Stimulated activated CD4-positive, alpha-beta T cell treated with anti-CD3 and anti-CD28 coated beads, TNF-alpha, amount 100 ng/mL, for 4 hours (primary cell): ENCODE measurements at places on chromosomes 7 and 10.

DNA sequence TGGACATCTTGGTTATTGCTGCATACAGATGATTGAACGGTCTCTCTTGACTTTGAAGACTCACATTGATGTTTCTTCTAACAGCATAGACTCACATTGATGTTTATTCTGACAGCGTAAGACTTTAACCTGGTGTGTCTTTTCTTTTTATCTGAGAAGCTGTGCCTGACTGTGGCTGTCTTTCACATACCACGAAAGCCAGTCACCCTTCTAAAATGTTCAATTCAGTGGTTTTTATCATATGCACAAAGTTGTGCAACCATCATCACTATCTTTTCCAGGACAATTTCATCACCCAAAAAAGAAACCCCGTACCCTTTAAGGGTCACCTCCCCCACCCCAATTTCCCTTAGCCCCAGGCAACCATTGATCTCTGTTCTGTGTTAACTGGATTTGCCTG is 24.7 kb downstream of the CELF2 start:
- DNase-seq, result no peak

GRCh38 chr10:46290101-46290886 is 3.5 kb downstream of the ANTXRL start:
- no peak for DNase-seq

DNA sequence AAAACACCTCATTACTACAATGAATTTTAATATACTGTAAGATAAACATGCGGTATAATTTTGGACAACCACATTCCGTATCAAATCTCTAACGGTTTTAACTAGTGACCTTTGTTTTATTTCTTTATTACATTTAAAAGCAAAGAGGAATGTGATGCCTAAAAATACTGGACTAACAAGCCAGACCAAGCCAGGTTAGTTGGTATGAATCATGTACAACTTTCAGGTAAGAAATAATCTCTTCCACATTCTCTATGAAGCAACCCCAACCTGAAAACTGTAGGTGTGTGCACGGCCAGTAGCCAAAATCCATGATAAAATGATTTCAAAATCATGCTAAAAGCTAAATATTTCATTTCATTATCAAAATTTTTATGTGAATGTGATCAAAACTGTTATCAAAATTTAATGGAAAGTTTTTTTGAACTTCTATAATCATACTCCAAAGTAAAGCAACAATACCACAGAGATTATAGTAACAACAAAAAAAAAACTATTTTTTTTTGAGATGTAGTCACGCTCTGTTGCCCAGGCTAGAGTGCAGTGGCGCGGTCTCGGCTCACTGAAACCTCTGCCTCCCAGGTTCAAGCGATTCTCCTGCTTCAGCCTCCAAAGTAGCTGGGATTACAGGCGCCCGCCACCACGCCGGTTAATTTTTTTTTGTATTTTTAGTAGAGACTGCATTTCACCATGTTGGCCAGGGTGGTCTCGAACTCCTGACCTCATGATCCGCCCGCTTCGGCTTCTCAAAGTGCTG is 127.2 kb downstream of the NRBF2 start:
- DNase-seq, result no peak

GRCh38 chr10:102342458-102342857 is 53.0 kb upstream of the NFKB2 start:
- DNase-seq, result no peak

GRCh38 chr7:50739744-50740435 is 42.8 kb downstream of the GRB10 start:
- peak; percentile 17 for DNase-seq
